ENCODE measurements at places on chromosomes 7 and 10.

DNA sequence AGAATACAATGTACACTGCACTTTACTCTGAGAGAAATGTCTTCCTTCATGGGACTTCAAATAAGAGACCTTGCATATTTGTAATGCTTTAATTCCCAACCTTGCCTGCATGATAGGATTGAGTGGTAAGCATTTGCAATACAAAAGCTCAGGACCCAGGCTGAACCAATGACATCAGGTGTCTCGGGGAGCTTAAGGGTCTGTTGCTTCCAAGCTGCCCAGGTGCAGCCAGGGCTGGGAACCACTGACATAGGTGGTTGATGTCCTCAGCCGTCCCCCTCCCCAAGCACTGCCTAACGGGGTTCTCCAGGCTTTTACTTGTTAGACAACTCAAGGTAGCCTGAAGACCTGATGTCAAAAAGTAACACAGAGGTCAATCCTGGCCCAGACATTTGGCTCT is 29.1 kb downstream of the FIGNL1 start:
- DNase-seq: no peak

DNA sequence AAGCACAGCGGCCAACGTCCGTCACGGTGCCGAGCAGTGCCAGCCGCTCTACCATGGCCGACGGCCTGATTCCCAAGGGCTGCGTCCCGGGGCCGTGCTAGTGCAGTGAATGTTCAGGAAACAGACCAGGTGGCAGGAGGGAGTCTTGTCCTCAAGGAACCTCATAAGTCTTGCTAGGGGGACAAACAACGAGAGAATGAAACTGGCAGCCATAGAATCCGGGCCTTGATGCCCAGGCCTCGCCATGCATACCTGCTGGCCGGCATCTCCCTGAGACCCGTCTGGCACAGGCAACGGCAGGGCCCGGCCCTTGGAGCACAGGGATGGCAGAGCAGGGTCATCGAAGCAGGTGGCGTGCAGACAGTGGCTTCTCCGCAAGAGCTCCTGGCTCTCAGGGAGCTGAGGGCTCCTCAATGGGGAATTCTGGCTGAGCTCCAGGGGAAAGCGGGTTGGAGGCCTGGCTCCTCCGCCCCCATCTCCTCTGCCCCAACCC is 58.8 kb downstream of the DIP2C start:
- DNase-seq: no peak

GRCh38 chr7:43669286-43670081 is 59.8 kb downstream of the COA1 start:
- DNase-seq: peak; percentile 84

- no peak for DNase-seq
These were observed 55.8 kb downstream of the PTN start for GRCh38 chr7:137287651-137288258.

DNA sequence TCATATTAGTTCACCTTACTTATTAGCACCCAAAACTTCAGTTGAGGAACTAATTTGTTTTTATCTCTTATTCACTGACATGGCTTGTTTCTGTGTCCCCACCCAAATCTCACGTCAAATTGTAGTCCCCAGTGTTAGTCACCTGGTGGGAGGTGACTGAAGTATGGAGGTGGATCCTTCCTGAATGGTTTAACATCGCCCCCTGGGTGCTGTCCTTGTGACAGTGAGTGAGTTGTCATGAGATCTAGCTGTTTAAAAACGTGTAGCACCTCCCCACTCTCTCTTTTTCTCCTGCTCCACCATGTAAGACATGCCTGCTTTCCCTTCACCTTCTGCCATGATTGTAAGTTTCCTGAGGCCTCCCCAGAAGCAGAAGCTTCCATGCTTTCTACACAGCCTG is 75.0 kb upstream of the HECTD2 start:
- no peak for DNase-seq

DNA sequence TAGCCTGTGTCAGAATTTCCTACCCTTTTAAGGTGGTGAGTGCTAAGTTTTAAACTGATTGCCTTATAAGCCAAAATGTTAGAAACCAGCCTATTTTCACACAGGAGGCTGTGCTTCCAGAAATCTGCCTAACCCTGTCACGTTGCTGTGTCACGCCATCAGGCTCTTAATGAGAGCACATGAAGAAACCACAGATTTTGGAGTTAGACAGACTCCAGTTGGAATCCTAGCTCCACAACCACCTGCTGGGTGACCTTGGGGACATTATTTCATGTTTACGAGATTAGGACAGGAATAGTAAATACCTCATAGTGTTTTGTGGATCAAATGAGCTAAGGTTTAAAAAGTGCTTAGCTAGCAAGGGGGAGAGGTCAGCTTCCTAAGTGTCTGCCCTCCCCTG is 321.8 kb downstream of the DPP6 start:
- DNase-seq: no peak

DNA sequence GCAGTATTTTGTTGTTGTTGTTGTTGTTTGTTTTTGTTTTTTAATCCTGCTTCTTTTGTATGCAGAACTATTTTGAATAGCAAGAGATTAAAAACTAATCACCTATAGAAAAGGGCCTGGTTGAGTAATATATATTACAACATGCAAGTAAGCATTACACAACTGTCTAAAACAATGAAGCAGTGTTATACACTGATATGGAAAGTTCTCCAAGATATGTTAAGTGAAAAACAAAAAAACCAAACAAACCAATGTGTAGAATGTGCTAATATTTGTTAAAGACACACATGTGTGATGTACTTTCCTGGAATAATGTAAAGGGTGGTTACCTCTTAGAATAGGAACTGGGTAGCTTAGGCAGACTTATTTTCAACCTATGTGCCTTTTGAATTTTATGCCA is 117.4 kb downstream of the ZNF365 start:
- DNase-seq: no peak

DNA sequence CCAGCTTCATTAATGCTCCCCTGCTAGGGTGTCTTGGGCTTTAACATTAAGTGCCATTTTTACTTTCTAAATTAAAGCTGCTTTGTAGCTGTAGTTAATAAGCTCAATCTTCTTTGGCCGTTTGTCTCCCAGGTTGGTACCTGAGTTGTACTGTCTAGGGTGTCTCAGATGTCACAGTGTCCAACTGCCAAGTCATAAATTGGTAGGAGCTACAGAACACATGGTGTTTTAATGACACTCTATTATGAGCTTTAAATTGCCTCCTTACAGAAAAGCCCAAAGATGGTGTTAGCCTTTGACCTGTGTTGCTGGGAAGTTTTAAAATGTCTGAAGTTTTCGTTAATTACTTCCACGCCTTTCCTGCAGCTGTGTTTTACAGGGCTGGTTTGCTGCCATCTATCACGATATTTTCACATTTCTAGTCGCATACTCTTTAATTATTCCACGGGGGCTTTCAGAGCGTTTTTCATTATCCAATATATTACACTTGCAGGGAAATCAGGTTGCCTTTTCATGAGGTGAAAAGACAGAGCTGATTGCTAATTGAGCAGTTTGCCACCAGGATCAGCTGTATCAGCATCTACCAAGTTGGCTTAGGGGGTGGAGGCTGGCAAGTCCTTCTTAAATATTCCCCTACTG is 247.8 kb upstream of the PLPP4 start:
- DNase-seq: no peak

GRCh38 chr7:150335108-150335773 is 6.2 kb downstream of the RARRES2 start:
- DNase-seq: no peak

DNA sequence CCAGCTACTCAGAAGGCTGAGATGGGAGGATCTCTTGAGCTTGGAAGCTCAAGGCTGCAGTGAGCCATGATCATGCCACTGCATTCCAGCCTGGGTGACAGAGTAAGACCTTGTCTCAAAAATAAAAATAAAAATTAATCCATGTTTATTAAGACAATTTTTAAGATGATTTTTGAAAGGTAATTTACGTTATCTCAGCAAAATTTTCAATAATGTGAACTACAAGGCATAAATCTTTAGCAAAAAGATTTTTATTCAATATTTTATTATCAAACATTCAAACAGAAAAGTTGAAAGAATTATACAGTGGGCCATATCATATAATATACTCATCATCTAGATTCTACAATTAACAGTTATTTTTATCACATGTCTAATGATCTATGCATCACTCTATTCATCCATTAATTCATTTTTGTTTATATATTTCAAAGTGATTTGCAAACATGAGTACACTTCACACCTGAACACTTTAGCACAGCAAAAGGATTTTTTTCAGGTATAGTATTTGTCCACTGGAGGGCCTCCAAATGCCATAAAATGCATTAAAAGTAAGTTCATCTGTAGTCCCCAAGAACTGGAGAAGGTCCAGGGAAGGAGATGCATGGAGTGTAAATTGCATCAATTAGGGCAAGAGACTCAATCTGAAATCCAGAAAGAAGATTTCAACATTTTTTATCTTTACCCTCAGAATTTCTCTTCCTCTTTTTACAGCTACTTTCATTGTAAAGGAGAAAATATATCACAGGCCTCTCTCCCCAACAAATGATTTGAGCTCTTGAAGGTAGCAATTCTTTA is 38.6 kb upstream of the RSBN1L start:
- no peak for DNase-seq
